ENCODE measurements at places on chromosomes 4 and X.

- no peak for DNase-seq
Measured at GRCh38 chrX:101232316-101232715, 12.7 kb downstream of the DRP2 start.

GRCh38 chr4:137370679-137371078 lies 161.6 kb downstream of the PCDH18 start:
- DNase-seq = no peak

- no peak for DNase-seq
Measured at GRCh38 chrX:31929366-31929765, 857.5 kb upstream of the FTHL17 start.

- DNase-seq = no peak
Measured at GRCh38 chrX:79415056-79415455, 47.9 kb upstream of the ITM2A start.

DNA sequence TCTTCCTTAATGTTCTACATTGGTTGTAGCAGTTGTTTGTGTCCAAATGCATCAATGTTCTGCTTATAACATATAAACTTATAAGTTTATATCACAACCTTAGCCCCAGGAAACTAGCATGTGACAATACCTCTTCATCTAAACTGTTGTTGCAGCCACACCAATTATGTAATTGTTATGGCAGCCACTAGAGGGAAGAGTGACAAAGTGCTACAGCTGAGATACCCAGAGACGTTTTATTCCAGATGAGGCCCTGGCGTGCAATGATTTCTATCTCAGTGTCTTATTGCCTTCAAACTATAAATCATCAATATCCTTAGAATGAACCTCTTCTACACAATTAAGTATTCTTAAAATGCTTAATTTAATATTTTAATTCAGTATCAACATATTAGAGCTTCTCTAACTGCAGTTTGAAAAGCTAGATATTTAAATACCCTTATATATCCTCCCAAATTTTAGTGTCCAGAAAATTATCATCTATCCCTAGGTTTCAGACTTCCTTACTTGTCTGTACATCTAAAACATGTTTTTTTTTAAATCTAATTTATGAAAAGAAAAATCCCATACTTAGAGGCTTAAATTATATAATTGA lies 171.6 kb downstream of the PCDH10 start:
- peak; percentile 34 for DNase-seq

DNA sequence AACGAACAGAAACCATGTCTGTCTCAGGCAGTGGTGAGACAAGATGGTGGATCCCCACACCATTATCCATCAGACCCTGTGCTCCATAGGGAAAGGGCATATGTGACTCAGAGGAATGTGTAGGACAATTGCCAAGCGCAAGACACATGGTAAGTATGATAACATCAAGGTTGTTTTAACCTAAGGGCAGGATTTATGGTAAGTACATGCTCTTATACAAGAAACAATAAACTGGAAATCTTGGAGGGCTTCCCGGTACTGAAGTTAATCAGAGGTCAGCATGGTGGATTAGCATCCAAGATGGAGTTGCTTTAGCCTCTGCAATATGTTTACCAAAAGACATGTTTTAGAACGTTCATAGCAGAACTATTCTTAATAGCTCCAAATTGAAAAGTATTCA lies 355.0 kb downstream of the PPP1R2C start:
- no peak for DNase-seq

DNA sequence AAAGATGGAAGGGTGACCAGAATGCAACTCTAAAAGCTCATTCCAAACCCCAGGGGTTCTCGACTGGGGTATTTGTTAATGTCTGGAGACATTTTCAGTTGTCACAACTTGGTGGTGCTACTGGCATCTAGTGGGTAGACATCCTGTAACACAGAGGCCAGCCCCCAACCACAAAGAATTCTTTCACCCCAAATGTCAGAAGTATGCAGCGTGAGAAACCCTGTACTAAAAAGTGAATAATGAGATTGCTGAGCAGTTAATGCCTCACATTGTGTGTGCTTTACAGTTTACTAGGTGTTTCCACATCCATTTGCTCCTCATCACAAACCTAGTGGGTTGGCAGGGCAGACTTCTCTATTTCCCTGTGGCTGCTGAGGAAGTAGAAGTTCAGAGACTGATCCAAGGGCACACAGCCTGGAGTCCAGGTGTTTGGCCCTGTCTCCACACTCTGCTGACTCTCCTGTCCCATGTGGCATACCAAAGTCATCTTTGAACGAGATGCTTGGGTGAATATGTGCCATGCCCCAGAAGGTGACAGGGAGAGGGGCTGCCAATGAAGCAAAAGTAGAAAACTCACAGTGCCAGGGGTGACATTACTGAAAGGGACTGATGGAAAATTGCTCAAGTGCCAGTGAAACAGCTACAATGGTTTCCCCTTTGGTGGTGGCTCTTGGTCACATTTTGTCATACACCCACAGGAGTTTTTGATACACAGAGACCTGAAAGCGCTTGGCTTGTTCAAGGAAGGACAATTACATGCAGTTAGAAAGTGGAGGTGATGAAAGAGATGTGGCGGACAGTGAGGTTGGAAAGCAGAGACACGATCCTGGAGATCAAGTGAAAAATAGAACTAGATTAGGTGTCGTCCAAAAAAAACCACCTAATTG lies 10.1 kb upstream of the TMEM154 start:
- DNase-seq = peak; percentile 19

DNA sequence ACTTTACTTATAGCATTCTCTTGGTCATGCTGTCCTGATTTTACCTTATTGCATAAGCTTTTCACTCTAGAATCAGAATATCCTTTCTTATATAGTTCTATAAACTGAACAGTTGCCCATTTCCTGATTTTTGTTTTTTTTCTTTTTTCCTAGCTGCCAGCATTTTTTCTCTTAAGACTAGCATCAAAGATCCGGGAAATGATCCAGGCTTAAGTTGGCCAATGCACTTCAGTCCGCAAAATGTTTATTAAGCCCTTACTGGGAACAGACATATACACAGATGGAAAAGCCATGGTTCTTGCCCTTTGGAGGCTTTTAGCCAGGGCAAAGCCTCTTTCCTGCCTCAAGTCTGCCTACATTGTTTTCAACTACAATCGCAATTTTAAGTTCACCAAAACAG lies 10.1 kb upstream of the BMP2K start:
- no peak for DNase-seq

GRCh38 chr4:168584321-168584771 lies 87.5 kb downstream of the PALLD start:
- DNase-seq = peak; percentile 27

All from amniotic epithelial cell (primary cell).